Stimulated activated CD8-positive, alpha-beta memory T cell treated with anti-CD3 and anti-CD28 coated beads, Interleukin-15, amount 100 ng/mL, for 1 hour (primary cell): ENCODE measurements at places on chromosomes 12 and 14.

DNA sequence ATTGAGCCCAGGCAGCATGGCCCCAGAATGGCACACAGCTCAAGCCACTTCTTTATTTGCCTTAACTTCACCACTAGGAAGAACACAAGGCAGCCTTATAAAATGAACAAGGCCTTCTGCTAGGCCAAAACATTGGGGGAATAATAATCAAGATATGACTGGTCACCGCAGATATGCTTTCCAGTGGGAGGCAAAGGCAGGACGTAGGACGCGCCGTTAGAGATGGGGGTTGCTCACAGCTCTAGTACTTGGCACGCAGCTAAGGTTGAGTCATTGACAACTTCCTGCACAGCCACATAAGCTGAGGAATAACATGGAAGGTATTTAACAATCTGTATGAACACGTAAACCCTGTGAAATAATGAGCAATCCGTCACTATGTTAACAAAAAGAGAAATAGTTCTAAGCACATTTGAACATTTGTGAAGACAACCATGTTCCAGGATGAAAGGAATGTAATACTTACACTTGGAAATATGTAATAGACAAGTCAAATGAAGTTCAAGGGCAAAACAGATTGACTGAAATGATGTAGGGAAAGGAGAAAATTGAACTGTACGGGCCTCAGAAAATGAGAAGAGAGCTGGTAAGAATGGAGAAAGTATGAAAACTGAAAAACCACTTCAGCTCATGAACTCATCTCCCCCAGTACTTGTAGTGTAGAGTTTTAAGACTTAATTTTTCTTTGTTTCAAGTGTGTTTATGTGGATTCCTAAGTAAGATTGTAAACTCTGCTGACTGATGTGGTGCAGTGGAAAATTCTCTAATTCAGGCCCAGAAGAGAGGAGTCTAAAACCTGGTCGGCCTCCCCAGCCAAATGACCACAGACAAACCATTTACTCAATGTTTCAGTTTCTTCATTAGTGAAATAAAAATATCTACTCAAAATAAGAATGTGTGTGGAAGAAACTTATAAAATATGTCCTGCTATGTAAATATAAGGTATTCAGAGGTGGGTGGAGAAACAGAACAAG, 59.3 kb upstream of the CCDC91 start:
- DNase-seq, result no peak

DNA sequence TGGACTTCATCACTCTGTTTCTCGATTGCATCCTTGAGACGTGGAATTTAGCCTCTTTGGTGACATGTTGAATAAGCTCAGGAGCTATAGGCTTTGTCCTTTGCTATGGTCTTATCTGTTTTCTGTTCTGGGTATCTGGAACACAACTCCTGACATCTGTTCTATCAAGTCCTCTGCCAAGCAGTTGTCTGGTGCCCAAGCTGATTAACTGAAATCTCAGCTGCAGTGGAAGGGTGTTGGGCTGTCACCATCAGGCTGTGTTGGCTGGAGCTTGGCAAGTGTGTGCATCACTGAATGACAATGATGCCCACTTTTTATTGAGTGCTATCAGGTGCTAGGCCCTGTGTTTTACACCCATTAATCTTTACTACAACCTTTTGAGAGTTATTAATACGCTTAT, 77.8 kb downstream of the SMOC1 start:
- no peak for DNase-seq

DNA sequence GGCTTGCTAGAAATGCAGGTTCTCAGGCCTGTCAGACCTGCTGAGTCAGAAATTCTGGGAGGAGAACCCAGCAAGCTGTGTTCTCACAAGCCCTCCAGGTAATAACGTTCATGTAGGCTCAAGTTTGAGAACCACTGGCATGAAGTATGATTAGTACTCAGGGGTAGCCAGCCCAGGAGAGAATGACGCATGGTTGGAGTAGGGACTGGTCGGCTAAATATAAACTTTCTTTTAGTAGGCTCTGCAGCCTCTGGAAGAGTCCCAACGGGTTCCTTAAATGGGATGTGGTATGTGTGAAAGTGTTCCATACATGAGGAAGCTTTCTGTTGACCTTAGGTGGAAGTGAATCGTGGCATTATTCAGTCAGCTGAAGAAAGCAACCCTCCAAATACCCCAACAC, 209.3 kb downstream of the SLC41A2 start:
- no peak for DNase-seq

- DNase-seq, result no peak
Observed at GRCh38 chr14:35682802-35683201, 126.3 kb downstream of the RALGAPA1 start.

GRCh38 chr14:105294142-105294597, 6.6 kb downstream of the BRF1 start:
- no peak for DNase-seq

- DNase-seq, result no peak
Observed at GRCh38 chr12:70258605-70259403, 15.6 kb downstream of the CNOT2 start.

GRCh38 chr12:4273652-4274395, at the start of gene CCND2:
Gene CCND2 (plus strand): TSS chr12:4273762. CDS start chr12:4274041, 279 bp downstream.
- DNase-seq, result no peak

DNA sequence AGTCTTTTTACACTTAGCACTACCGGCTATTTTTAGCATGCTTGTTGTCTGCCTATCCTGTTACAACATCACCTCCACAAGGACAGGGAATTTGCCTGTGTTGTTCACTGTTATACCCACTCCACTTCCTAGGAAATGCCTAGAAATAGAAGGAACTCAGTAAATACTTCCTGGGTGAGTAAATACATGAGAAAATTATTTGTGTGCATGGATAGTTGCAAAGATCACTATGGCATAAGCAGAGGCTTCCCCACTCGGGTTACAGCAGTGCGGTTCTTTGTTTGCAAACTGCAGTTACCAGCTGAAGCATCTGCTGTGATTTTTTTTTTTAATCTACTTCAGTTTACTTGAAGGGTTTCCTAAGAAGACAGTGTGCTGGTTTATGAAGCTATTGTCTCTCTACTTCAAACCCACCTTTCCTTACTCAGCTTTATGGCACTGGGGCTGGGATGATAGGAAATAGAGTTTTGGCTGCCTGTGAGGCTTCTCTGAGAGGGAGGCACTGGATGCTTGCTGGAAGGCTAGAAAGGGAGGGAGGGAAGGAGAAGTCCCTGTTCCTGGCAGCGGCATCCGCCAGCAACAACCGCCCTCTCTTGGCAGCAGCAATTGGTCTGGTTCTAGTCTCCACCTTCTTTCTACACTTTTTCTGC, 29.0 kb downstream of the PDE6H start:
- DNase-seq, result no peak

- DNase-seq, result no peak
Observed at GRCh38 chr14:98685725-98686124, 586.3 kb downstream of the BCL11B start.

DNA sequence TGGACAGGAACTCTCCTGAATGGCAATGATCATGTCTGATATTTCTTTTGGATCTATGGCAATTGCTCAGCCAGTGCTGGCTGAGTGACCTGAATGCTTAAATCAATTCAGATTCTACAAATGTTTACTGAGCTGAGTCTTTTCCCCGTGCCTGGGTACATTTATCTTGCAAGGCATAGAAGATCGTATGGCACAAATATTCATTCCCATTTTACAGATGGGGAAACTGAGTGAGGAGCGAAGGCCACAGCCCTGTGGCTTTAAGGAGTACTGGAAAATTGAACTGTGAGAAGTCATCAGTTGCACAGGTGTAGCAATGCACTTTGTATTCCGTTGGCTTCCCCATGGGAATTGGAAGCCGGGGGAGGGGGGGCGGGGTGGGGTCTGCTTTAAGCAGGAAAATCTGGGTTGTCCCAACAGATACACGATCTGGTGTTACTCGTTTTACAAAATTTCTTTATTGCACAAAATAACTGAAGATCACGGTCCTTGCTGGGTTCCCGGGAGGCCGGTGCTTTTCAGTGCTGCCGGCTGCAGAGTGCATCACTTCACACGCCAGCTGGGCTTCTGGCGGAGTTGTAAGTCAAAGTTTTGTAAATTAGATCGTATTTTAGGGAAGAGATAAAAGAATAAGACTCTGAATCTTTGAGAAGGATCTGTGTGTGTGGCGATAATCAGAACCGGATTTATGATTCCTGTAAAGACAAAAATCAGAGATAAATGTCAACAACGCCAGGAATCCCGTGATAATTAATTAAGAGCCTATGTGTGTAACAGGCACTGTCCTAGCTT, 75.0 kb upstream of the MAP1LC3B2 start:
- DNase-seq, result no peak

DNA sequence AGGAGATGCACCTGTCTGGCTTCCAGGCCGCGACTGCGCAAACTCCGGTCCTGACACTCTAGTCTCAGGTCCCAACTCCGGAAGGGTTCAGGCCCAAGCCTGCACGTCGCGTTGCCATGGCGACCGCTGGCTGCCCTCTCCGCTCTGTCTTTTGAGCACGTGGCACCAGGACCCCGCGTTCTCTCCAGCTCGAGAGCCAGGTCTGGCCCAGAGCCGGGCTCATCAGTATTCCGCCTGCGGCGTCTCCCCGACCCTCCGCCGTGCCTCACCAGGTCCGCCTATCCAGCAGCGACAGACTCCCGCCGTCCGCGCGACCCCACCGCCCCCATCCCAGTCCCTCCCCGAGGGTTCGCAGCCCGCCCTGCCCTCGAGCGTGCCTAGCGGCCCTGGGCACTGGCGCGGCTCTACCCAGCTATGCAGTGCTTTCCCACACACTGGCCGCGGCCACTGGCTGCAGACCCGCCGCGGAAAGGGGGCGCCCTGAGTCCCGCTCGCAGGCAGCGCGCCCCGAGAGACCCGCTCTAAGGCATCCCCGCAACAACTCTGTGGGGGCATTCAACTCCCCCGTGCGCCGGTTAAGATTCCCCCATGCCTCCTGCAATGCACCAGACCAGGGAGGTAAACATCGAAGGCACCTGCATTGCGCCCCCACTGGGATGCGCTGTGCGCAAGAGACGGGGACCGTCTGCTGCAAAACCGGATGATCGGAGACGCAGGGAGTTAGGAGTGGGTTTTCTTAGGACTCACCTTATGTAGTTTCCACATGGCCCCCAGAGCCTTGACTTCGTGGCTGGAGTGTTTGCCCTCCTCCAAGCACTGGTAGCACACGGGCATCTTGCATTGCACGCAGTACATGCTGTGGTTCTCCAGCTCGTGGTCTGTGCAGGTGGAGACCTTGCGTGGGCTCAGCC, 1.3 kb downstream of the TRIM9 start:
- DNase-seq, result no peak

GRCh38 chr12:66786531-66787308, 107.8 kb upstream of the GRIP1 start:
- no peak for DNase-seq
